Nucleus accumbens (tissue), 56 donors: ENCODE measurements at places on chromosomes 3 and 15.

DNA sequence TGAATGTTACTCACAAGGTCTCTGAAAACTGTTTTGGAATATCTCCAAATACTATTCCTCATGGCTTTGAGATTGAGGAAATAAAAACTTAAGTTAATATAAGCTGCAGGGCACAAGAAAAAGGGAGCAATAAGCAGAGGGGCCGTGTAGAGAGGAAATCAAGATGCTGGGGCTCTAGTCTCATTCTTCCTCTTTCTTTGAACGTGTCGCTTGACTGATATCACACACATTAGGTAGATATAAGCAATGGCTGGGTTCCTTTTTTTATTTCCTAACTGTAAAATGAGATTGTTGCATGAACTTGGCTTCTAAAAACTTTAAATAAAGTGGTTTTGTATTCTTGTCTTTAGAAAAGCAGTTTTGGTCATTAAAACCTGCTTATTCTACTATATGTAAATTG, 326.7 kb upstream of the ROPN1 start:
- DNase-seq: no peak

- DNase-seq: no peak
These were observed 29.9 kb upstream of the LRTM1 start for GRCh38 chr3:54957711-54958110.

GRCh38 chr3:4818986-4819693, 160.1 kb upstream of the BHLHE40 start:
- no peak for DNase-seq

DNA sequence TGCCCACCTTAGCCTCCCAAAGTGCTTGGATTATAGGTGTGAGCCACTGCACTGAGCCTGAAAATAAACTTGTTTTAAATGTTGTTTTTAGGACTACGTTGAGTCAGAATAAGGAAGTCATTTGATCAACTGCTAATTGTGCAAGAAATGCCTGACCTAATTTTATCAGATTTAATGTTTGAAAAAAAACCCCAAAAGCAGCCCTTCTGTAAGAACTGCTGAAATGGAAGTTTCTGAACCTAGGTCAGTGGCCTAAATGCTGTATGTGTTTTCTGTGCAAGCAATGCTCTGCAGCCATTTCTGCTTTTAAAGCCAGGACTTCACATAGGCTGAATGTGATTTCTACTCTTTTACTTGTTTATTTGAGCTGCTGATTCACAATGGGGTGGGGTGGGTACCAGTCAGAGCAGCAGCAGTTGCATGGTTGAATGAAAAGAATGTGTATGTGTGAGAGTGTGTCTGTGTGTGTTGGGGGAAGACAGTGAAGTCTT, 6.6 kb downstream of the GPX1 start:
- no peak for DNase-seq

DNA sequence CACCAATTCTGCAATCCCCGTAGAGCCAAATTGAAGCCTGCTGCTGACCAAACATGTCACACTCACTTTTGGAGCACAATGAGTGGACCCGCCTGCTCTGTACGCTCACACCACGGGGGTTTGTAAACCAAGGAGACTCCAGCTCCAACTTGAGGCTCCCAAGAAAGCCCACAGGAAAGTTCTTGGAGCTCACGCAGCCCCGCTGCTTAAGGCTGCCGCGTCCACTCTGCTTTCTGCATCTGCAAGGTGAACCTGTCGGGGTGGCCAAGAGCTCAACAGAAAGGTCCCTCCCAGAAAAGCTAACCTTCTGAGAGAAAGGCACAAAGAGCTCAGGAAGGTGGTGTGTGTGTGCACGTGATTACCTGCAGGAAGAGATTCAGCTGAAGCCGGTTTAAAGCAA, 94.9 kb downstream of the PCSK6 start:
- DNase-seq: no peak

DNA sequence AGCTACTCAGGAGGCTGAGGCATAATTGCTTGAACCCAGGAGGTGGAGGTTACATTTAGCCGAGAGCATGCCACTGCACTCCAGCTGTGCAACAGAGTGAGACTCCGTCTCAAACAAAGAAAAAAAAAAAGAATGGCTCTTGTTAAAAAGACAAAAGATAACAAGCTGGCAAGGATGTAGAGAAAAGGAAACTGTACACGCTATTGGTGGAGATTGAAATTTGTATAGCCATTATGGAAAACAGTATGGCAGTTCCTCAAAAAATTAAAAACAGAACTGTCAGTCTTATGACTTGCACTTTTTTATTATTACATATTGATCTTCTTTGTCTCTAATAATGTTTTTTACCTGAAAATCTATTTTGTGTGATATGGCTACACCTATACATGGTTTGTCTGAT, 41.9 kb downstream of the MEX3B start:
- DNase-seq: no peak

- DNase-seq: no peak
These were observed 837.0 kb downstream of the PDCD6IP start for GRCh38 chr3:34635352-34635850.

DNA sequence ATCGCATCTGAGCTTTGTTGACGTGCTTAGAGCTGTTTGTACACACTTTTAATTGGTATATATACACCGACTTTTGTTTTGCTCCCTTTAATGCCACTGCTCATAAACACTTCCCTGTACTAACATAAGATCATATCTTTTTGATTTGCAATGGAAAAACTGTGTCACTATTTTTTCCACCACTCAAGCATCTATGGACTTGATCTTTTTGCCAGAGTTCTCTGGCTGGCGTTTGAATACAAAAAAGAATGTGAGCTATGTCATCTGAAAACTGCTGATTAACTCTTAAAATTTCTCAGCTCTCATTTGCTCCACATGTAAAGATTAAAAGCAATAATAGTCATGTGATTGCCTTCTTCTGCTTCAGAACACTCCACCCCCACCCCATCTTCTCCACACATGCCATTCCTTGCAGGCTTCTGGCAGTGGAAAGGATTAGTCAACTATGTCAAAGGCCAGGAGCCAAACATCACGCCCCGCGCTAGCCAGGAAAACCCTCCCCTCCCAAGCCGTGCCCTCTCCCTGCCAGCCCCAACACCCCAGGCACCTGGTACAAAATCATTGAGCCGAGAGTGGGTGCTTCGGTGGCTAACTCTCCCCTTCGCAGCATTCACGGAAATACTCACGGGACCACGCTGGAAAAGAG, 123.4 kb upstream of the MEF2A start:
- DNase-seq: no peak

- DNase-seq: no peak
These were observed 184.3 kb downstream of the CDIN1 start for GRCh38 chr15:36763685-36764084.

DNA sequence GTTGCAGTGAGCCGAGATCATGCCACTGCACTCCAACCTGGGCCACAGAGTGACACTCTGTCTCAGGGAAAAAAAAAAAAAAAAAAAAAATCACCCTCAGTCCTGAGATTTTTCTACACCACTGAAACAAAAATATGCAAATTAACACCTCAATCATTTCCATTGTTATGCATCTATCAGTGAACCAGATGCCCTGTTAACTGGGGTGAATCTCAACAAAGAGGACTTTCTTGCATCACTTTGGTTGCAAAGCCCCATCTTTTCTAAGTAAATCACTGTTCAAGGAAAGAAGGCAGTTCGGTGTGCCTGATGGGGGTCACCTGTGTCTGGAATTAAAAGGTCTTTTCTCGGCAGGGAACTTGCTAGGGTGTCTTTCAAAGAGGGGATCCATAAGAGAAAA, 421.6 kb downstream of the EPHB1 start:
- DNase-seq: no peak

DNA sequence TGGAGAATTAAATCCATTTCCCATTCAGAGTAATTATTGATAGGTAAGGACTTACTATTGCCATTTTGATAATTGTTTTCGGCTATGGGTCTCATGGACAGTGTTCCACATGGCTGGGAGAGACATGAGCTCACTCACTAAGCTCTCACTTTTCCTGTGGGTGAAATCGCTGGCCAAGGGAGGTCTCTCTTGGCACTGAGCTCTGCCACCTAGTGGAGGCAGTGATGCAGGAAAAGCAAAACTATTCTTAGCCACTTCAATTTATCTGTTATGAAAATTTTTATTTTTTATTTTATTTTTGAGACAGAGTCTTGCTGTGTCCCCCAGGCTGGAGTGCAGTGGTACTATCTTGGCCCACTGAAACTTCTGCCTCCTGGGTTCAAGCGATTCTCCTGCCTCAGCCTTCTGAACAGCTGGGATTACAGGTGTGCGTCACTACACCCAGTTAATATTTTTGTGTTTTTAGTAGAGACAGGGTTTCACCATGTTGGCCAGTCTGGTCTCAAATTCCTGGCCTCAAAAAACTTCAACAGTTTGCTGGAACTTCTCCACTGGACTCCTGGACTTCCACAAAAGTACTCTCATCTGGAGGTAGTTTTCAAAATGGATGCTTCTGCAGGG, 4.7 kb upstream of the RNF13 start:
- peak; percentile 71 for DNase-seq

GRCh38 chr3:138458774-138459499, 24.5 kb downstream of the ESYT3 start:
- DNase-seq: no peak

GRCh38 chr3:53078656-53079055, 32.8 kb upstream of the SFMBT1 start:
- DNase-seq: no peak

DNA sequence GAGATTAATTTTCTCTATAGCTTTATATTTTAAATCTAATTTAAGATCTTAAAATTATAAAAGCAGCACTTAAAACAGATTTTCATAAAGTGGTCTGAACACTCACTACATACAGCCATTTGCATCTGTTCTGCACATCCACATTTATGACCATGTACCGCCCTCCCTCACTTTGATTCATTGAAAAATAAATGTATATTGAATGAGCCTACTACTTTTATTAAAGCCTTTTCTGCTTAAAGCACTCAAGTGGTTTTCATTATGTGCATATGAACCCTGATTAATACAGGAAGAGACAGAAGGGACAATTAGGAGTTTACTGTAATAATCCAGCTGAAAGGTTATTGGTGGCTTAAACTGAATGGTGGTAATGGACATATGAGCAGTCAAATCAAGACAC, 129.4 kb downstream of the DLG1 start:
- DNase-seq: no peak

DNA sequence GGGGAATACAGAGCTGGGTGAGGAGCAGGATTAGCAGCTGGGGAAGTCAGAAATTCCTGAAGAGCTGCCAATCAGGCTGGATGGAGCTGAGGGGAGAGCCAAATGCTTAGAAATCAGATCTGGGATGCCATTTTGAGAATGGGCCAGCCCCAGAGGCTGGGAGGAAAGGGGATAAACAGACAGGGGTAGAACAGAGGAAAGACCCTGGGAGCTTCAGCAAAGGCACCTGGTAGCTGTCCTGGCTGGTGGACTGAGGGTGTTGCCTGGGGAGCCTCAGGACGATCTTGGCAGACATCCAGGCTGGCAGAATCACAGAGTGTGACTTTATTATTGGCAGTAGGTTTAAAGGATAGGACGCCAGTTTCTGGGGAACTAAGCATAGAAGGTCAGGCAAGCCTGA, 97.8 kb downstream of the SQOR start:
- DNase-seq: peak; percentile 2

GRCh38 chr3:3189102-3189727, 9.7 kb upstream of the CRBN start:
- DNase-seq: no peak

DNA sequence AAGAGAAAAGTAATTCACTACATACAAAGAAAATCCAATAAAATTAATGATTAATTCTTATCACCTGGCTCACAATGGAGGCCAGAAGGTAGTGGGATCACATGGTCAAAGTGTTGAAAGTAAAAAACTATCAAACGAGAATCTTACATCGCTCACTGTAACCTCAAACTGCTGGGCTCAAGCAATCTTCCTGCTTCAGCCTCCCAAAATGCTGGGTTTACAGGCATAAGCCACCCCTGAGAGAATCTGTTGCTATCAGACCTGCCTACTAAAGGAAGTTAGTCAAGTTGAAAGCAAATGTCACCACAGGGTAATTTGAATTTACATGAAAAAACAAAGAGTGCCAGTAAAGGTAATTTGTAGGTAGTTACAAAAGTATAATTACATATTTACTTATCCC, 103.3 kb downstream of the PCCB start:
- no peak for DNase-seq

- no peak for DNase-seq
These were observed 1.7 kb downstream of the LRRN1 start for GRCh38 chr3:3800685-3801493.

GRCh38 chr3:37240170-37240945, 66.0 kb upstream of the LRRFIP2 start:
- DNase-seq: no peak

DNA sequence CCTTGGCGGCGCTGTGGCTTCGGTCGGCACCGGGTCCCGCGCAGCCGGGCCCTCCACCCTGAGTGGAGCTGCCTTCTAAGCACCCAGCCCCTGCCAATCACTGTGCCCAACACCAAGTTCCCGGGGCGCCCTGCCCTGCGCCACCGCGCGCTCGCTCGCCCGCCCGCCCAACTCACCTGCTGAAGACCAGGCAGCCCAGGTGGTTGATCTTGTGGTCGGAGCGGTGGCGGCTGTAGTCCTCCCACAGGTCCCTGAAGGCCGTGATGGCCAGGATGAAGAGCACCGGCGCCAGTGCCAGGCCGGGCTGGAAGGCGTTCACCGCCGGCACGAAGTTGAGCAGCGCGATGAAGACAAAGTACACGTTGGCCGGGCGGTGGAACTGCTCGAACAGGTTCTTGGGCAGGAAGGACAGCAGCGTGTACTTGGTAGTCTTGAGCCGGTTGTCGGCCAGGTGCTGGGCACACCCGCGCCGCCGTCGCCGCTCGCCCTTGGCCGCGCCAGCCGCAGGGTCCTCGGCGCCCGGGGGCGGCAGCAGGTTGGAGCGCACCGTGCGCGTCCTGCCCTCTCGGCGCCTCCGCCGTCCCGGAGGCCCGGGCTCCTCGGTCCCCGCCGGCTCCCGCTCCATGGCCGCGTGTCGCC, 536 bp downstream of the ATP10A start:
- no peak for DNase-seq

DNA sequence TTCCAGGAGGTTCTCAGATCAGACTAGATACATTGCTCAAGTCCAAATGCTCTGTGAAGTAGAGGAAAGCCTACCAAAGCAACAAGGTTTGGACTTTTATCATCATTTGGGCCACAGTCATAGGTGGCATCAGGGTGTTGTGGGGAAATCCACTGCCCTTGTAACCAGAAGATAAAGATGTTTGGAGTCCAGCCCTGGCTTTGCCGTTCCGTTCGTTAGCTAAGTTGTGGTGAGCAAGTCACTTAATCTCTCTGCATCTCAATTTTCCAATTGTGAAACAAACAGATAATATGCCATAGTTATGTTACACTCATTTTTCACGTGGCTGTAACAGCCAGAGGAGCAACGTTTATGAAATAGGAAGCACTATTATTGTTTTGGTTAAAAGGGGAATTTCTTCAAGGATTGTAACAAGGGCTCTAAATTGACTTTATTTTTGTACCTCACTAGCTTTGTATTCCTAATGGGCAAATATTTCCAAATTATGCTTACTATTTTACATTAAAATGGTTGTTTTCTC, 125.6 kb downstream of the CD47 start:
- no peak for DNase-seq

- no peak for DNase-seq
These were observed 23.1 kb downstream of the DAPK2 start for GRCh38 chr15:64023220-64023619.

GRCh38 chr3:10169000-10169496, 4.3 kb downstream of the IRAK2 start:
- DNase-seq: no peak

GRCh38 chr3:132038198-132038825, 3.5 kb upstream of the CPNE4 start:
- DNase-seq: no peak
